Hematopoietic multipotent progenitor cell (in vitro differentiated cells): ENCODE measurements at places on chromosomes 6 and 20. TPM values are rescaled to one million over a fixed set of nuclear protein-coding genes. Genes with fewer than 3 reads are reported as not detected.

The SLC17A2 gene
- not detected for total RNA-seq

- DNase-seq: no peak
Measured at GRCh38 chr6:1024587-1024986, 287.3 kb upstream of the FOXQ1 start.

DNA sequence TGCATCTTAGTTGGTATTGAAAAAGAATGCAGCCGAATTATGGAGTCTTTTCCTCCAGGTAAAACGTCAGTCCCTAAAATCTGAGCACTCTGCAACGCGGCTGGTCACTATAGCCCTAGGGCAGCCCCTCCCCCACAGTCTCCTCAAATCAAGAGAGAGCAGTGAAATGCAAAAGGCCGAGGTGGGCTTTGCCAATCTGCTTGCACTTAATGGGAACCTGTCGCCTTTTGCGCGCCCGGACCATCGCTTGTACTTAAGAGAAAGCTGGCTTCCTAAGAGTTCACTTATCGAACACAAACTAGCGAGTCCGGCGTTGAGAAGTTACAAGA lies 447 bp downstream of the MCM3 start:
- DNase-seq: no peak

DNA sequence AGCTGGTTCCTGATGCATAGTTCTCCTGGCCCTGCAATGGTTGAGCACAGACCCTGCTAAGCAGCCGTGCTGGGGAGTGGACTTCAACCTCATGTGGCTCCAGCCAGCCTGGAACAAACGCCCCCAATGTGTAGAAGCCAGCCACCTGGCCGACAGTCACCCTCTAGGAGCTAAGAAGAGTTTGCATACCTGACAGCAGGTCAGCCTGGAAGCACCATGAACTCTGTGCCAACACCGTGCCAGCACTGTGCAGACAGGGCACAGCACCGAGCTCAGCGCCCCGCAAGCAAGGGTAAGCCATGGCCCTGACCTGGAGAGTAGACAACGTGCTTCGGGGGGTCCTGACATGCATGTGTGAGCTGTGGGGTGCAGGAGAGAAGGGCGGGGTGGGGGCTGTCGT lies 356.3 kb downstream of the ZFAND3 start:
- DNase-seq: no peak

GRCh38 chr6:143007646-143008045 lies 53.0 kb upstream of the AIG1 start:
- no peak for DNase-seq

DNA sequence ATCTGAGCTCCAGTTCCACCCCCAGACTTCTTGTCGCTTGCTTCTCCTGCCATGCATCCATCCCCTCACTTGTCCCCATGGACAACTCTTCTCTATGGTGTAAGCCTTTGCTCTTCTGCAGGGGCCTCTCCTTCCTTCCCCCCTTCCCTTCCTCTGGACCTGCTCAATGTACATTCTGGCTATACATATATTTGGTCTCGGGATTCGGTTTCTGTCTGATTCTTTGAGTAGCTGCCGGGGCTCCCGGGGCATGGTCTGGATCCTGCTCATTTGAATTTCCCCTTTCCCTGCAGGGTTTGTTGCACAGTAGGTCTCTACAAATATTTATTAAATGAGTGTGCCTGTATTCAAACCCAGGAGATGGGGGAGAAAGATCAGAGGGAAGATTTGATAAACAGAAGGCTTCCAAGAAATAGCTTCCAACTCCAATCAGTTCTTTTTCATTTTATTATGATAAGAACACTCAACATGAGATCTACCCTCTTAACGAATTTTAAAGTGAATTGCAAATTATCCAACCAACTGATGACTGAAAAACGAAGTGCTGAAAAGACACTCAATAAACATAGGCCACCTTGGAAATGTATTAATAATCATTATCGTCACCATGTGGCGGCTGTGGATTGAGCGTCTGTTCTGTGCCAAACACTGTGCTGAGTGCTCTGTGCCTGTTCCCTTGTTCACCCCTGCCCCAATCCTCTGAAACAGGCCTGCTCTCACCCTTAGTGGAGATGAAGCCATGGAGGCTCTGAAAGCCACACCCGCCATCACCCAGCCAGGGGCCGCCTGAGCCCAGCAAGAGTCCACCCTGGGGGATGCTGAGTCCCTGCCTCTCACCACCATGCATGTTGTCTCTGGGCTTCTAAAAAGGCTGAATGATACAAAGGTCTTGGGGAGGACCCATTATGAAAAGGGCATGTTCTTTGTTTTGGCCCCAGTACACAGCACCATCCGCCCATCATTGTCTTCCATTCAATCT lies 34.3 kb upstream of the APCDD1L start:
- no peak for DNase-seq

The RAMACL gene
- 0.27 TPM for total RNA-seq

DNA sequence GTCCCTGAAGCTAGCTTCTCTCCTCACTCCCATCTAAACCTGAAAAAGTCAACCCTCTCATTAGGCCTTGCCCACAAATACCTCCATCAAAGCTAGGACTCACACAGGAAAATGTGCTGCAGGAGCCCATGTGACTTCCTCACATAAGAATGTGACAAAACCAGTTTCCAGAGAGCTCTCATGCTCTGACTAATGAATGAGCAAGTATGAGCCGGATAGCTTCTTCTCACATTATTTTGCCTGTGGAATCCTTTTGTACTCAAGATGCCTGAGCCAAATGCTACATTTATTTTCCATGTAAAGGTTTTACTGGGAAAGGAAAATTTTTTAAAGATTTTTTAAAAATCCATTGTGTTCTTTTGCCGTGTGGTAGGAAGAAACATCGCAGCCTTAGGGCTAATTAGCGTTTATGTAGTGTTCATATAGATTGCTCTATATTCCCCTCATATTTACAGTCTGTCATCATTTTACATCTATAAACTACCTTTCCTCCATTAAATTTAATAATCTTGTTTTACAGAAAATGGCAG lies 68.6 kb upstream of the CCN6 start:
- no peak for DNase-seq

- DNase-seq: no peak
Measured at GRCh38 chr20:46007671-46008070, 1.0 kb upstream of the MMP9 start.

- DNase-seq: no peak
Measured at GRCh38 chr6:125640441-125641150, 108.8 kb upstream of the HEY2 start.

- DNase-seq: no peak
Measured at GRCh38 chr20:9412309-9412708, 102.1 kb upstream of the LAMP5 start.

The LHFPL5 gene
- not detected for total RNA-seq

- DNase-seq: no peak
Measured at GRCh38 chr20:49758781-49759180, 45.1 kb upstream of the B4GALT5 start.
